ENCODE measurements at places on chromosomes 12 and 14.

DNA sequence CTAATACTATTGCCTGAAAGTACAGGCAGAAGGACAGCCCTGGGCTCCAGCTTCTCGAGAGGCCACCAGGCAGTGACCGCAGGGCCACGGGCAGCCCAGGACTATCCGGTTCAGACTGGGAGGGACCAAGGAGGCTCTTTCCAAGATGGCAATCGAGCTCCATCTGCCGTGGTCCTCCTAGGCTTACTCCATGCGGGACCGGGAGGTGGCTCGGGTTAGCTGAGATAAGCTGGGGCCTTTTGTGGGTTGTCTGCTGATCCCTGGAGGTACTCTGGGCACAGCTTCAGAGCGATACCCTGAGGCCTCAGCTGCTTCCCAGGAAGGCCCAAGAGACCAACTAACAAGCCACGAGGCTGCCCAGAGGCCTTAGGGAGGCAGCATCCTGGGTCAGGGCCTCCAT lies 33.1 kb downstream of the SNRNP35 start:
- DNase-seq, result no peak

- DNase-seq, result no peak
Measured at GRCh38 chr12:23066095-23066494, 441.1 kb downstream of the ETNK1 start.

DNA sequence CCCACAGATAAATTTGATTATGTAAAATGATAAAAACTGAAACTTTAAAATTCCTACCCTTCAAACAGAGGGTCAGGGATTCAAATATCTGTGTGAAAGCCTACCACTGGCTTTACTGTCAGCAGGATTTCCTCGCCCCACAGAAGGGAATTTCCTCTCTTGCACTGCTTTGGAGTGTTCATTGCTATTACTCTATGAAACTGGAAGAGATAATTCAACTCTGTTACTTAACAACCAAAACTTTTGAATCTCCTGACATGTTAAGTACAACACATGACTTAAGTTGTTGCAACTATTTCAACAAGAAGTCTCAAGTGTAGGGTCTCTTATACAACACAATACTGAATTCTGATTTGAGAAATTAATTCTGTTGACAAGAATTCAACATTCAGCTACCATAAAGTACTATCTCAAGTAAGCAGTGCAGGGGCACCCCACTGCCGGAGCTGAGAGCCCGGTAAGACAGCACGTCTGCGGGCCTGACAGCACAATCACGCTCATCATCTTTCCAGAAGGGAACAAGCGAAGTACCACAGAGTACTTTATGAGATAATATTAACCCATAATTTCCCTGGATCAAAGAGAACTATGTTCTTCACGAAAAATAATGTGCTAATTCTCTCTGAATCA lies 22.9 kb downstream of the DICER1 start:
- DNase-seq, result no peak

- DNase-seq, result no peak
Measured at GRCh38 chr12:113838896-113839295, 127.2 kb downstream of the RBM19 start.

Measured in foreskin keratinocyte (primary cell).